ENCODE measurements at places on chromosomes 12 and 14.

DNA sequence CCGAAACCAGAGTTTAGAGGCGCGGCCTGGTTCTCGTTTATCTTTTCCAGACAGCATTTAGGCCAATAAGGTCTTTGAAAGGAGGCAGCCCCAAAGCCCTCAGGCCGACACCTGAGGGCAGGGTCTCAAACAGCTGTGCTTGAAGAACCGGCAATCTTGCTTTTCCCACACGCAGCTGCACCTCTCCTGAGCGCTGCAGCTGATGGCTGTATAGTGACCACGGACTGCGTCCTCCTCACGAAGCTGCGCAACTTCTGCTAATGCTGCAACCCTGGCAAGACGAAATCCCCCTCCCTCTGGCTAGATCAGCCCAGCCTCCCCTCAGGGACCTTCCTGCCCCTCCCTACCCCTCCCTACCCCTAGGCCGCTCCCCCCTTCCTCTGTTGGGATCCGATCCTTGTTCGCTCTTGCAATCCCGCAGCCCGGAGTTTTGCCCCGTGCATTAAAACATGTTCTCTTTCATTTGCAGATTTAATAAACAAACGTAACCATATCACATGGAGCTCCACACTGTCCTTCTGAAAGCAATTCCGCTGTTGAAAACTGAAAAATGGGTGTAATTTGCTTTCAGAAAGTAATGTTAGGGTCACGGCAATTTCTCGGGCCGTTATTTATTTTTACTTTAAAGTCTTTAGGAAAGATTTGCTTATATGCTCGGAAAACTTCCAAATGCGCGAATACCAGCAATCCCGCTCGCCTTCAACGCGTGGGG, 4.8 kb upstream of the PAX9 start:
- no peak for DNase-seq

- no peak for DNase-seq
These were observed 84.3 kb upstream of the NELL2 start for GRCh38 chr12:44960423-44960822.

DNA sequence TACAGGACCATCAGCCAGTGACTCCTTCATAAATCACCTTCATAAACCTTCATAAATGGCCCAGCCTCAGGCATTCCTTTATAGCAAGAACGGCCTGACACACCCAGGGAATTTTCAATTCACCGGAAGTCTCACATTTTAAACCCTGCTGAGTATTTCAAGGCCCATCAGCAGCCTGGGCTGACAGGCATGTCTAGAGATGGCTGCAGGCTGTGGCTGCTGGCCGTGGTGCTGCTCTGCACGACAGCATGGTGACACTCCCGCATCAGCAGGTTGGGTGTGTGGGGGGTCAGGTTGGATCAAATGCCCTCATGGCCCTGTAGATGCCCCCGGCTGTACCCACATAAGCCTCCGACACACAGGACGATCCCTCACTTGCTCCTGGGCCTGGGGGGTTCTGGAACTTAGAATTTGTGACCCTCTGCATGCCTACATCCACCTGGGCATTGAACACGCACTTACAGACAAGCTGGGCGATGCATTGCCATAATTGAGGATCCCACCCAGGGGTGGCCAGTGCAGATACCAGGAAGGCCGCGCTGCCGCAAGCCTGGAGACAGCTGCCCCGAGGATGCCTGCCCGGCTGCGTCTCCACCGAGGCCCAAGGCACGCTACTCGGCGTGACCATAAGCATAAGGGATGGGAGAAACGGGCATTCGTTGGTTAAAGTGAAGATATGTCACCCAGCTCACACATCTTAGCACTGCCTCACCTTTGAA, 124.3 kb downstream of the PIWIL1 start:
- DNase-seq = no peak

DNA sequence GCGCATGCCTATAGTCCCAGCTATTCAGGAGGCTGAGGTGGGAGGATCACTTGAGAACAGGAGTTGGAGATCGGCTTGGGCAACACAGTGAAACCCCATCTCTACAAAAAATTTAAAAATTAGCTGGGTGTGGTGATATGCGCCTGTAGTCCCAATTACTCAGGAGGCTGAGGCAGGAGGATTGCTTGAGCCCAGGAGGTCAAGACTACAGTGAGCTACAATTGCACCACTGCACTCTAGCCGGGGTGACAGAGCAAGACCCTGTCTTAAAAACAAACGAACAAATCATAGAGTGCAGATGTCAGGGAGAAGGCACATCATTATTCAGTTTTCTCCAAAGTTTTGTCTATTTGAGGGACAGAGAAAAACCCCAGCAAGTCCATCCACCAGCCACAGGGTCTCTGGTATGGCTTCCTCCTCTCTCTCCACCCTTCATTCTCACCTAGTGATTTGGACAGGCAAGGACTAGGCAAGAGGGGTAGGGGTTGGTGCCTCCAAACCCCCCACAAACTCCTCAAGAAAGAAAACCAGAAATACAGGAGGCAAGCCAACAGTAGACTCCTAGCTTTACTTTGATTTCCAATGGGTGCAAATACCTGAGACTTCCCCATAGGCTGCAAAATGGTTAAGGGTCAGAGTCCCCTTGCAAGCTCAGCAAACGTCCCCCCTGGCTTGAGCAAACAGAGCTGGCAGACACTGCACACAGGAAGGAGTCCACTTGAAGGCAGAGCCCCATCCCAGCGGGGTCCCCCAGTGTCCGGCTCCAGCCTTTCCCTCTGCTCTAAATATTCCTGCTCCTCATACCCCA, 26.5 kb upstream of the RPLP0 start:
- DNase-seq = no peak

GRCh38 chr12:105409801-105410471, 79.4 kb downstream of the C12orf75 start:
- DNase-seq = no peak

DNA sequence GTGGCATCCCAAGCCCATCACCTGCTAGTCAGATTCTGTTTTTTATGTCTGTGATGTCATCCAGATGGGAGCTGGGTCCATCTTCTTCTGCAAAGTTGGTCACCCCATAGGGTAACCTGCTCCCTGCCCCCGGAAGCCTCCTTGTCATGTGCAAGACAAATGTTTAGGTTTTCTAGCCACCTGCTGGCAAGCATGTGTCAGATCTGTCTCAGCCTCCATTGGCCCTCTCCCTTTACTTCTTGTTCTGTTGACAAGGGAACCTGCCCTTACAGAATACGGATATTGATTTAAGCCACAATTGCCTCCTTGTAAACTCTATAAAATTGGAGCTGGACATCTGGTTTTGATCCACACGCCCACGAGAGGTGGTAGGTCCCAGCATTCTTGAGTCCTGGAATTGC, 7.5 kb downstream of the NTF3 start:
- DNase-seq = no peak

DNA sequence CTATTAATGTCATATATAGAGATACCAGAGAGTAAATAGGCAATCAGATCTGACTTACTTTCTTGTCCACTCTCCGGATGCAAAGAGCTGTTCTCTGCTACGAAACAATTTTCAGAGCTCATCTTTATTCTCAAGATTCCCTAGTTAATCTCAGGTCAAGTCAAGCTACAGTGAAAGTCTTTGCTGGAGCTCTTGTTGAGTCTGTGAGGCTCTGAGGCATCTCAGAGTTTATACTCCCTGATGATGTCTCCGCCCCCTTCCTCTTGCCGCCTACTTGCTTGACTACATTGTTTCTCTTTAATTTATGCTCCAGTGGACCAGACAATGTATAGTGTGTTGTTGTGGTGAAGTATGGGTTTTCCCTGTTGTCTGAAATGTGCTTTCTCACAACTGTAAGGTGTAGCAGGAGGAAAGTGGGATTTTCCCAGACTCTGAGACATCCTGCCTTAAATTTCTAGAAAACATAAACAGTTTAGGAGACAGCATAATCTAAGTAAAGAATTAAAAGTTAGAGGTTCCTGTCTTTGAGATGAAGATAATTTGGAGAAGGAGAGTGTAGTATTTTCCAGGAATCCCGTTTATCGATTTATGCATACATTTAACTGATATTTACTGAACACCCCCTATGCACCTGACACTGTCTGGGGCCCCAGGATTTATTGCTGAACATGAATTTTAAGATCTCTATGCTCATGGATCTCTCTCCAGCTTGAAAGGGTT, at the start of gene CD69:
CD69 (minus strand) TSS at position 203 of the 720 bp plus-strand sequence; CDS start at position 122, 81 bp downstream.
- peak; percentile 77 for DNase-seq

DNA sequence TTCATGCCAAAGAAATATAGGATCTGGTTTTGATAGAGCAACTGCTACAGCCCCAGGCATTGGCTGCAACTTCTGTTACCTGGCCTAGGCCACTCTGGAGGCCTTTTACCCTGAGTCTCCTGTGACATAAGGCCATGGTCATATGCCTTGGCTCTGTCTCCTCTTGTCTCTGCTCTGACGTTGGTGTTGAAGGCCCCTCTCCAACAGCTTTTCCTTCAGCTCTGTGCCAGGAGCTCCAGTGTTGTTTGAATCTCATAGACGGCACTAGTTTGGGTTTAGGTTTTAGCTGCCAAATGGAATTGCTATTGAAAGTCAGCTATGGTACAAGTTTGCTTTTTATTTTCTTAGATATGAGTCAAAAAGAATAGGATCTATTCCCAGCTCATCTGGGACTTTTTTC, 41.1 kb downstream of the TTLL5 start:
- no peak for DNase-seq

DNA sequence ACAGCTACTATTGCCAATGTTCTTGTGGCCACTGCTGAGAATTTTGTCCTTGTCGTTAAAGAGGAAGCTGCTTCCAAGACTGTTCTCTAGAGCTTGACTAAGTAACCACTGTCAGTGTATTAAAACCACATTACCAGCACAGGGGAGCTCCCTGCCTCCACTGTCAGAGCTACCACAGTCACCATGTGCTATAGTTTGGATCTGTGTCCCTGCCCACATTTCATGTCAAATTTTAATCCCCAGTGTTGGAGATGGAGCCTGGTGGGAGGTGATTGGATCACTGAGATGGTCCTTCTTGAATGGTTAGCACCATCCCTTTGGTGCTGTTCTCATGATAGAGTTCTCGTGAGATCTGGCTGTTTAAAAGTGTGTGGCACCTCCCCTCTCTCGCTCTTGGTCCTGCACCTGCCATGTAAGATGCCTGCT, 23.2 kb upstream of the RAP1B start:
- DNase-seq = peak; percentile 10

GRCh38 chr12:32970465-32971110, 74.0 kb upstream of the PKP2 start:
- DNase-seq = no peak

DNA sequence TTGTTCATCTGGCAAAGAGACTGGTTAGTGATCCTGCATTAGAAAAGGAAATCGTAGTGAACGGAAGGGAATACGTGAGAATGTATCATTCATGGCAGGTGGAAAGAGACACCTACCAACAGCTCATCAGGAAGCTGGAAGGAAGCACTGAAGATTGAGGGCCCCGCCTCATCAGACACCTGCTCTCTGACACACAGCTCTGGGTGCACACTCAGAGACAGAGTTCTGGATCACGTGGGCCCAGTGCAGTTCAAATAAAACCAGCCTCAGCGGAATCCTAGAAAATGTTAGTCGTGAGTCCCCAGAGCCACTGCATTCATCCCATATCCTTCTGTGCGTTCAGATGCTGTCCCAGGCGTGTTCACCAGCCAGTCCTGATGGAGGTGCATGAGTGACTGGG, 129.7 kb downstream of the GLT1D1 start:
- DNase-seq = no peak

DNA sequence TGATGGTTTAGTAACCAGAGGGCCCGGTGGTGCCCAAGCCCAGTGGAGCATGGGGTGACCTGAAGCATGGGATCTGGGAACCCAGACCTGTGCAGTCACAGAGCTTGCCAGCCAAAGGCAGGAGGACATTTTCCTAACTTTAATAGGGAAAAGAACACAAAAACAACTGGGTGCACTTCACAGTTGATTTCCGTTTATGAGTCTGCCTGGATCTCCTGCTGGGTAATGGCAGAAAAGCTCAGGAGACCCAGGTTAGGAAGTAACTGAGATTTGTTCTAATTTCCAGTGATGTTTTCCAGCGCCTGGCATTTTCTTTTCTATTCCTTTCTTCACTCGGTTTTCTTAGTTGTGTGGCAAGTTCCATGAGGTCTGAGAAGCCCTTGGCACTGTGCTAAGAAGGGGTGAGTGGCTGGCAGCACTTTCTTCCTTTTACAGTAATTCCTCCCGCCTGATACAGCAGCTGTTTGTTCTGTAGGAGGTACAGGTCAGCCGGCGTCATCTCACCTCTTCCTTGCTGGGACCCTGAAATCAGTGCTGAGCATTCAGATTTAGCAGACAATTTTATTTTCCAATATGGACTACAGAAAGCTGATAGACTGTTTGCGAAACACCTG, 5.1 kb downstream of the CACNA1C start:
- DNase-seq = no peak

DNA sequence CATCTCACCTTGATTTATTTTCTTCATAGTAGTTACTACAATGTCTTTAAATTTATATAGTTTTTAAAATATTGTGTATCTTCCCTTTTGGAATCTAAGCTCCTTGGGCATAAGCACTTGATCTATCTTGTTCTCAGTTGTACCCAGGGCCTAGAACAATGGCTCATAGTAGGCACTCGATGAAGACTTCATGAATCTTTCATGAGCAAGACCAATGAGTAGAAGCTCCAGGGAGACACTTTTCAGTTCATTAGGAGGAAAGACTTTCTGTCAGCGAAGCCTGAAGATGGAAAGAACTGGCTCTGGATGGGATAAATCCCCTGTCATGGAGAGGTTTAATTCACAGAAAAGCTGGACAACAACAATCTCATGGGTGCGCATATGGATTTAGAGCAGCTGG, 140.2 kb upstream of the CRY1 start:
- no peak for DNase-seq

DNA sequence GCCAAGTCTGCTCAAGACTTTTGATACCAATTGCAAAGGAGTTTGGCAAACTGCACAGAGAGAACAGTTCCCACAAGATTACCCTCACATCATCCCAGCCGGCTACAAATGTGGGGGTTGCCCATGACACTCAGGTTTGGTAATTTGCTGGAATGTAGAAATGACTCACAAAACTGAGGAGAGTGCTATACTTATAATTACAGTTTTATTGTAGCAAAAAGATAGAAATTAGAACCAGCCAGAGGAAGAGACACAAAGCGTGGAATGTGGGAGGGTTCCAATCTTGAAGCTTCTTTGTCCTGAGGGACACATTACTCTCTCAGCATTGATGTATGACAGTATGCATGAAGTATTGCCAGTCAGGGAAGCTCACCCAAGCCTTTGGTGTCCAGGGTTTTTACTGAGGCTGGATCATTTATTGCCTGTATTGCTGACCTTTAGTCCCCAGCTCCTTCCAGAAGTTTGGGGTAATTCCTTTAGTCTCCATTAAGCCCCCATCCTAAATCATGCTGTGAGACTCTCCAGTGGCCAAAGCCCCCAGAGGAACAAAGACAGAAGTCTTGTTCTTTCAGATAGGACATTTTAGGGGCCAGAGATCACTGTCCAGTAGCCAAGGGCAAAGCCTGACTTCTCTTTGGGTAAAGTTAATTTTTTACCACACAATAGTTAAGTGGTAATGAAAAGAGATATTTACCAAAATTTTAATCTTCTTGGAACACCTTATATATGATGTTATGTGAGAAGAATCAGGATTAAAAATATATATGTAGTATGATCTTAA, 9.9 kb downstream of the TBK1 start:
- DNase-seq = no peak

DNA sequence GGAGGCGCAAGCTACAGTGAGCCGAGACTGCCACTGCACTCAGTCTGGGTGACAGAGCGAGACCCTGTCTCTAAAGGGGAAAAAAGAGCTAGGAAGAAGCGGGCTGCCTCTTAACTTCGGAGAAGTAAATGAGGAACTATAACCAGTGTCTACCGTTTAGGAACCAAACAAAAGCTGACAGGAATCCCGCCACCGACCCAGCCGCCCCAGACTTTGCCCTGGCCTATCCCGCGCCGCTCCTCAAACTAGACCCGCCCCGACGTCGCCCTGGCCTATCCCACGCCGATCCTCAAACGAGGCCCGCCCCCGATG, 568 bp upstream of the SIVA1 start:
- no peak for DNase-seq

GRCh38 chr14:97164021-97164420, 366.8 kb downstream of the VRK1 start:
- no peak for DNase-seq

Measured in T-cell (primary cell).